Small intestine (tissue), 16 donors: ENCODE measurements at places on chromosomes 2 and 18. TPM values are rescaled to one million over a fixed set of nuclear protein-coding genes. Genes with fewer than 3 reads are reported as not detected.

TRAPPC12 gene
- polyA plus RNA-seq: 43.9 TPM

OR6B2 gene
- not detected for polyA plus RNA-seq

RBBP8 gene
- 37.6 TPM for polyA plus RNA-seq

SERPINB4 gene
- polyA plus RNA-seq: not detected

PLA2R1 gene
- polyA plus RNA-seq: 24.6 TPM

DNA sequence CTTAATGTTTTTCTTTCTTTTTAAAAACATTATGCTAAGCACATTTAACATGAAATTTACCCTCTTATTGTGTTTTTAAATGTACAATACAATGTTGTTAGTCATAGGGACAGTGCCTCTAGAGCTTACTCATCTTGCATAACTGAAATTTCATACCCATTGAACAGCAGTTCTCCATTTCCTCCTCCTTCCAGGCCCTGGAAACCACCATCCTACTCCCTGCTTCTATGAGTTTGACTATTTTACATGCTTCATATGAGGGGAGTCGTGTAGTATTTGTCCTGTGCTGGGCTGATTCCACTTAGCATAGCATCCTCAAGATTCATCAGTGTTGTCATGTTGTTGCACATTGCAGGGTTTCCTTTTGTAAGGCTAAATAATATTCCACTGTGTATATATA is 92.6 kb downstream of the SPATS2L start:
- no peaks in the 10 kb centered on the region for H3K36me3 ChIP-seq
- H3K4me3 ChIP-seq: no peak overlapping the region
- no peak for DNase-seq
- H3K4me1 ChIP-seq: peaks cover 2% of the 10 kb centered on the region
- H3K27me3 ChIP-seq: no peaks in the 10 kb centered on the region
- no peak overlapping the region for H3K27ac ChIP-seq

DNA sequence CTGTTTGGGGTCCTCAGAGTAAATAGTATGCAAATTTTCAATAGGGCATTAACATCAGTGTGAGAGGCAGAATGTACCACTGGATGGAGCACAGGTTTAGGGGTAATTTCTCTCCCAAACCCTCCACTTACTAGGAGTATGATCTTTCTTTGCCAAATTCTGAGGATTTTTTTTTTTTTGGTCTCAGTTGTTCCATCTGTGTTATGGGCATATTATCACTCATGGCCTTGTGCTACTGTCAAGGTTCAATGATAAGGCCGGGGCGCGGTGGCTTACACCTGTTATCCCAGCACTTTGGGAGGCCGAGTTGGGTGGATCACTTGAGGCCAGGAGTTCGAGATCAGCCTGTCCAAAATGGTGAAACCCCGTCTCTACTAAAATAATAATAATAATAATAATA is 30.2 kb upstream of the ZEB2 start:
- H3K27ac ChIP-seq: no peak overlapping the region
- no peaks in the 10 kb centered on the region for H3K27me3 ChIP-seq
- no peak for DNase-seq
- H3K36me3 ChIP-seq: no peaks in the 10 kb centered on the region
- H3K4me1 ChIP-seq: no peaks in the 10 kb centered on the region
- H3K4me3 ChIP-seq: no peak overlapping the region

- H3K4me1 ChIP-seq: no peaks in the 10 kb centered on the region
- no peak for DNase-seq
- H3K4me3 ChIP-seq: no peak overlapping the region
- H3K36me3 ChIP-seq: no peaks in the 10 kb centered on the region
These were observed 74.8 kb upstream of the ADAM23 start for GRCh38 chr2:206368484-206368883.

DNA sequence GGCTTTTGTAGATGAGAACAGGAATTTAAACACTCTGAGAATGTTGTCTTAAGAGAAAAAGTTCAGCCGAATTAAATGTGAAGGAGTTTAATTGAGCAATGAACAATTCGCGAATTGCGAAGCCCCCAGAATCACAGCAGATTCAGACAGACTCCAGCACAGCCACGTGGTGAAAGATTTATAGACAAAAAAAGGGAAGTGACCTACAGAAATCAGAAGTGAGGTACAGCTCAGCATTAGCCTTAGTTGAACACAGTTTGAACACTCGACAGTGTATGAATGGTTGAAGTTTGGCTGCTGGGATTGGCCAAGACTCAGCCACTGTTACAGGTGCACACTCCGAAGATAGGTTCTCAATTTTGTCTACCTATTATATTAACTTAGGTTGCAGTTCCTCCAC is 264.0 kb upstream of the CHST9 start:
- no peak overlapping the region for H3K4me3 ChIP-seq
- H3K4me1 ChIP-seq: no peaks in the 10 kb centered on the region
- H3K36me3 ChIP-seq: no peaks in the 10 kb centered on the region
- H3K27ac ChIP-seq: no peak overlapping the region
- no peaks in the 10 kb centered on the region for H3K27me3 ChIP-seq
- DNase-seq: no peak

GRCh38 chr2:28725021-28725711 is 26.5 kb upstream of the PPP1CB start:
- no peak for DNase-seq
- no peak overlapping the region for H3K4me3 ChIP-seq
- no peak overlapping the region for H3K27ac ChIP-seq
- H3K27me3 ChIP-seq: no peaks in the 10 kb centered on the region
- no peaks in the 10 kb centered on the region for H3K4me1 ChIP-seq
- H3K36me3 ChIP-seq: no peaks in the 10 kb centered on the region

DNA sequence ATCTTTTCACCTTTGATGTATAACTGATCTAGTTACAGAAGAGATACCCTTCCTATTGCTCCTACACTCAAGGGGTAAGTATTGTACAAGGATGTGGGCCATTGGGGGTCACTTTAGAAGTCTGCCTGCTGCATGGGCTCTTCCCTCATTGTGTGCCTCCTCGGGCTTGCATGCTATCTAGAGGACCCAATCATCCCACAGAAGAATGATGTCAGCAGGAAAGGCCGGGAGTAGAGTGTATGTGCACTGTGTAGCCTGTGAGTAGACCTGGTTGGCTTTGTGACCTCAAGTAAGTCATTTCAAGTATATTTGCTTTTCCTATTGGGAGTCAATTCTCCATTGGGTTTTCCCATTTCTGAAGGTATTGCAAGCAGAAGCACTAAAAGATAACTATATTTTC is 129.5 kb upstream of the TRIB2 start:
- no peak overlapping the region for H3K27ac ChIP-seq
- no peak overlapping the region for H3K4me3 ChIP-seq
- no peaks in the 10 kb centered on the region for H3K36me3 ChIP-seq
- no peak for DNase-seq
- H3K4me1 ChIP-seq: peaks cover 7% of the 10 kb centered on the region
- H3K27me3 ChIP-seq: no peaks in the 10 kb centered on the region

GRCh38 chr18:24992491-24992890 is 359.5 kb downstream of the ZNF521 start:
- no peaks in the 10 kb centered on the region for H3K36me3 ChIP-seq
- no peak for DNase-seq
- no peak overlapping the region for H3K4me3 ChIP-seq

GRCh38 chr2:145806546-145806945 is 1286.6 kb upstream of the ZEB2 start:
- H3K4me1 ChIP-seq: no peaks in the 10 kb centered on the region
- H3K27ac ChIP-seq: no peak overlapping the region
- H3K36me3 ChIP-seq: no peaks in the 10 kb centered on the region
- H3K4me3 ChIP-seq: no peak overlapping the region

DNA sequence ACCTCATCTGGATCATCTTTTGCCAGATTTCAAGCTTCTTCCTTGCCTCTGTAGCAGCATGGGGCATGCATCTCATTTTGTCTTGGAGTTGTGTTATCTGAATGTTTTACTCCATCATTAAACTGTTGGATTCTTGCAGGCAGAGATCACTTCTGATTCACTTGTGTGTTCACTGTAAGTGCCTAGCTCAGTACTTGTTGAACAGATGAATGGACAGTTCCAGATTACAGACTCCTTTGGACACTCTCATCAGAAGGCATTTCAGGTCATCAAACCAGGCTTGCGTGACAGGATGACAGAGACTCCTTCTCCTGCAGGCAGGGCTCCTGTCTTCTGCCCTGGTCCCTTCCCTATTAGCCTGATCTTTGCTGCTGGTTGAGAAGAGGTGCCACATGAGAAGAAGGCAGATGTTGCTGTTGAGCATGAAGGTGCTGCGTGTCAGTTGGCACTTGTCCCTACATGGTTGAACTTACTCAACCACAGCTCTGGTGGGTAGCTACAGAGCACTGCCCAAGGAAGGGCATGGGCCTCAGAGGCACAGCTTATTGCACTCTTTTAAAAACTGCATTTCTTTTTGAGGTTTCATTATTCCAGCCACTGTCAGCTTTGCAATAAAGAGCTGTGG is 58.9 kb downstream of the INPP4A start:
- H3K36me3 ChIP-seq: no peaks in the 10 kb centered on the region
- H3K4me3 ChIP-seq: no peak overlapping the region
- no peaks in the 10 kb centered on the region for H3K27me3 ChIP-seq

DNA sequence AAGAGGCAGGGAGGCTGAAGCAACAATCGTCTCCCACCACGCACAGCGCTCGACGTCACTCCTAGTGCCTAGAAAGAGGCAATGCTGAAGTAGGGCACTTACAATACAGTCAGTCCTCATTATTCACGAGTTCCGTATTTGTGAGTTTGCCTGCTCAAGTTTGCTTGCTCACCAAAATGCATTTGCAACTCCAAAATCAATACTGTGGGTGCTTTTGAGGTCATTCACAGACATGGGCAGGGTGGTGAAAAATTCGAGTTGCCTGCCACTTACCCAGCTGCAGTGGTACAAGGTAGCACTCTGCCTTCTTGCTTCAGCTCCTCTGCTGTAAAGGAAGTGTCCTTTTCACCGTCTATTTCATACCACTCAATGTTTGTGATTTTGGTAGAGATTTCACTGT is 113.7 kb upstream of the NCK2 start:
- DNase-seq: no peak
- H3K4me3 ChIP-seq: no peak overlapping the region
- H3K4me1 ChIP-seq: no peaks in the 10 kb centered on the region
- no peak overlapping the region for H3K27ac ChIP-seq
- no peaks in the 10 kb centered on the region for H3K27me3 ChIP-seq

DNA sequence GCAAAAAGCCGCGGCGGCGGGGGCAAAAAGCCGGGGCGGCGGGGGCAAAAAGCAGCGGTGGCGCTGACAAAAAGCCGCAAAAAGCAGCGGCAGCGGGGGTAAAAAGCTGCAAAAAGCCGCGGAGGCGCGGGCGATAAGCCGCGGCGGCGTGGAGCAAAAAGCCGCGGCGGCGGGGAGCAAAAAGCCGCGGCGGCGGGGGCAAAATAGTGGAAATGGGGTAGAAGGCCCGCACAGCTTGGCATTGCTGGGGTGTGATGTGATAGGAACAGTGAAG is 450.1 kb downstream of the ANKRD30B start:
- H3K27me3 ChIP-seq: no peaks in the 10 kb centered on the region
- no peak overlapping the region for H3K27ac ChIP-seq
- no peak for DNase-seq
- H3K4me3 ChIP-seq: no peak overlapping the region
- H3K36me3 ChIP-seq: no peaks in the 10 kb centered on the region

DNA sequence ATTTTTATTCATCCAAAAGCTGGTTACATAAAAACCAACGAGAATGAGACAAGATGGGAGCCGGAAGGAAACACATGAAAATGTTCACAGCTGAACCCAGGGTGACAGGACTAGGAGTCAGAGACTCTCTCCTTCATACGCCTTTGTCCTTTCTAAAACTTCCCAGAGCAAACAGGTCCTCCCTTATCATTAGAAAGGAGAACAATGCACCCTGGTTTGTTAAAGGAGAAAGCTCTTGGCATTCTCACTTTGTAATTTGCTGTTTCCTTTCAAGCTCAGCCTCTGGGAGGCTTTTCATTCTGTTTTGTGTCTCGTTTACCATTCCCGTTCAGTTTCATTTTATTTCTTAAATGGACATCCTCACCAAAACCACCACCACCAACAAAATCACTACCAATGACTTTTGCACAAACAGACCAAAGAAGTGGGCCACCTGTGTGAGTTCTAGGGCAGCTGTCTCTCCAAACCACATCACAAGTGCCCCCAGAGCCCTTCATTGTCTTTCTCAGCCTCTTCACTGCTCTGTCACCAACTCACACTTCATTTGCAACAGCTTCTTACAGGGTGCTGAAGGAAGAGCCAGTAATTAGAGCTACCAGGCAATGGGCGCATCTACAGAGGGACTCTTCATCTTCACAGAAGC is 105.3 kb downstream of the HDAC4 start:
- peaks cover 5% of the 10 kb centered on the region for H3K36me3 ChIP-seq
- no peaks in the 10 kb centered on the region for H3K27me3 ChIP-seq
- H3K27ac ChIP-seq: peak overlapping the region; percentile 21
- H3K4me3 ChIP-seq: no peak overlapping the region
- DNase-seq: no peak
- peaks cover 31% of the 10 kb centered on the region for H3K4me1 ChIP-seq

- no peaks in the 10 kb centered on the region for H3K27me3 ChIP-seq
- no peaks in the 10 kb centered on the region for H3K36me3 ChIP-seq
- no peaks in the 10 kb centered on the region for H3K4me1 ChIP-seq
- peak; percentile 32 for DNase-seq
- H3K27ac ChIP-seq: peak overlapping the region; percentile 67
- H3K4me3 ChIP-seq: no peak overlapping the region
These were observed 28.6 kb upstream of the CUL3 start for GRCh38 chr2:224613543-224614286.

DNA sequence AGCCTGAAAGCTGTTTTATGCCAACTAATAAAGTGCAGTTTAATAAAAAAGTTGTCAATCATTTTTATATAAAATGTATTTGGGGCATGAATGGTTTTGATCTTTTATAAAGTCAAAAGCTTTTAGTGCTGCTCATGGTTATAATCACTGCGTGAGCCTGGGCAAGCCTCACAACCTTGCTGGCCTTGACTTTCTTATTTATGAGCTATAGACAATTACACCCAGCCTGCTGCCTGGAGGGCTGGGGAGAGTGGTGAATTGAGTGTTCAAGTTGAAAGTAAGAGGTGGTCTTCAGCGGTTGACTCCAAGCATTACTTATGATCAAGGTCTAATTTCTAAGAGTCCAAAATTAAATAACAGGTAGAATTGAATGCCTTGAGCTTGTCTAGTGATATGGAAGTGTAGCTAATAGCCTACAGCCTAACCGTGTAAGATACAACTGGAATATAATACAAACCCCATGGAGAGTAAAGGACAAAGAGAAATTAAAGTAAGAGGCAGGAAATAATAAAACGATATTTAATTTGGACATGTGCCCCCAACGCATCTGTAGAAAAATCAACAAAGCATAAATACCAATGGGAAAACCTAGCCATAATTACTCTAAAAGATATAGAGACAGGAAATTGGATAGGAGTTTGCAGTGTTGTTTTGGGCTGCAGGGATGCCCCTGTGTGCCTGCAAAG is 106.0 kb upstream of the CYP1B1 start:
- no peak overlapping the region for H3K4me3 ChIP-seq
- H3K27me3 ChIP-seq: no peaks in the 10 kb centered on the region
- H3K4me1 ChIP-seq: peaks cover 3% of the 10 kb centered on the region
- H3K27ac ChIP-seq: no peak overlapping the region

DNA sequence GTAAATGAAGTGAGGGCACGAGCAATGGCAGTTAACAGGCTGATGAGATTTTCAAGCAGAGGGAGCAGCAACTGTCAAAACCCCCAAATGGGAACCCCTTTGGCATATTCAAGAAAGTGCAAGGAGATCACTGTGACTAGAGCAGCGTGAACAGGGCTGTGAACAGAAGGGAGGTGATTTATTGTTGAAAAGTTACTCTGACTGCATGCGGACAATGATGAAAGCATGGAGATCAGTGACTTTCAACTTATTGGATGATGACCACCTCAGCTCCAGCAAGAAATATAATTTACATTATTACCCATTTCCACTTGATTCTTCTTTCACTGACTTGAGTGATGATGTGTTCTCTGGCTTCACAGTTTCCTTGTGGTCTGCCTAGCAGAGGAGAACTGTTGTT is 187.8 kb upstream of the BOD1L2 start:
- DNase-seq: no peak
- no peaks in the 10 kb centered on the region for H3K4me1 ChIP-seq
- no peak overlapping the region for H3K4me3 ChIP-seq
- H3K27ac ChIP-seq: no peak overlapping the region
- no peaks in the 10 kb centered on the region for H3K27me3 ChIP-seq
